H9 (cell line): ENCODE measurements at places on chromosomes 2 and 18. TPM values are rescaled to one million over a fixed set of nuclear protein-coding genes. Genes with fewer than 3 reads are reported as not detected.

The CDK5R2 gene
- 0.11 and 0.26 TPM in 2 replicates for total RNA-seq

DNA sequence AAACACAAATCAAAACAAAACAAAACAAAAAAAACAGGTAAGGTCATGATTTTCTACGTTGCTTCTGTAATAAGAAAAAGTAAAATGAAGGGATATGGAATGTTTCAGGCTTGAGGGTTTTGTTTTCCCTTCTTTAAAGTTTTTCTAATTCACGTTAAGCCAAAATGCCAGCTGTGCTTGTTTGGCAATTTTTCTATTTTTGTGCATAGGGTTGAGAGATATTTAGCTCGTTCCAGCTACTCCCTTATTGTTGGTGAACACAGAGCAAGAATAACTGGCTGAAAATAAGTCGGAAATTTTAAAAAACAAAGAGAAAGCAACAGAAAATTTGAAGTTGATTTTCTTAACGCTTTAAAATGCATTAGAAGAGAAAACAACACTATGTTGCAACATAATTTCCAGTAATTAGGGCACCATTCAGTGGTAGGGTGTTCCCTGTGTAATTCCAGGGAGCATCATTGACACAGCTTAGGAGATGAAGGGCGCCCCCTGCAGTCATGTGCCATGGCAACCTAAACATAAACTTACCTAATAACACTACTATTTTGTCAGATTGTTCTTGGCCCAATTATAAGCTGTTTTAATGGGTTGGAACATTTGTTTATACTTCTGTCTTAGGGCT, 99.5 kb downstream of the DTNA start:
- peak; percentile 63 for DNase-seq

The AQP4 gene
- total RNA-seq, result 0.31 and 0.42 TPM in 2 replicates

DNA sequence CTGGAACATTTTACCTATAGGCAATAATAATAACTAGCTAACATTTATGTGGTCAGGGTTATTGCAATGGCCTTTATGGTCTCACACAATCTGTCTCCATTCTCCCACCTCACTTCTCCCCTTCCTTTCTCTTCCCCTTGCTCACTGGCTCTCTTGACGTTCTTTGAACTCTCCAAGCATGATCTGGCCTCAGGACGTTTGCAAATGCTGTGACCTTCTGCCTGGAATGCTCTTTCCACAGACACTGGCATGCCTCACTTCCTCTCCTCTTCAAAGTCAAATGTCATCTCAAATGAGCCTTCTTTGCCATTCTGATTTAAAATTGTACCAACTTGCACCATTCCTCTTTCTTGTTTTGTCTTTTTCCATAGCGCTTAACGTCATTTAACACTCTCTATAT, 25.3 kb upstream of the GCG start:
- DNase-seq, result peak; percentile 31

- no peak for DNase-seq
These were observed 166.9 kb downstream of the ETAA1 start for GRCh38 chr2:67564076-67564475.

DNA sequence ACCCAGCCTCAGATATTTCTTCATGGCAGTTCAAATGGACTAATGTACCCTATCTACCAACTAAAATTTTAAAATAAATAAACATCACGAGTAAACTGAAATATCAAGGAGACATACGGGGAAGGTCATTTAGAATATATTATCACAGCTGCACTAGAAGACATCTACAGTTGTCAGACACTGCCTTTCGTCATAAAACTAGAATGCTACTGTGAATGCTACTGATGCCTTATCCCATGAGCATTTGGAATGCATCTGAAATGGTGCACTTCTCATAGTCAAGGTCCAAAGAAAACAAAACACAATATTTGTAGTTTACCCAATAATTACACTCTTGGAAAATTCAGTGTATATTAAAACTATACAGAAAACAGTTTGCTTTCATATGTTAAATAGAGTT, 165.2 kb downstream of the MREG start:
- no peak for DNase-seq

- DNase-seq, result no peak
These were observed 72.6 kb upstream of the DOCK10 start for GRCh38 chr2:225114786-225115323.

DNA sequence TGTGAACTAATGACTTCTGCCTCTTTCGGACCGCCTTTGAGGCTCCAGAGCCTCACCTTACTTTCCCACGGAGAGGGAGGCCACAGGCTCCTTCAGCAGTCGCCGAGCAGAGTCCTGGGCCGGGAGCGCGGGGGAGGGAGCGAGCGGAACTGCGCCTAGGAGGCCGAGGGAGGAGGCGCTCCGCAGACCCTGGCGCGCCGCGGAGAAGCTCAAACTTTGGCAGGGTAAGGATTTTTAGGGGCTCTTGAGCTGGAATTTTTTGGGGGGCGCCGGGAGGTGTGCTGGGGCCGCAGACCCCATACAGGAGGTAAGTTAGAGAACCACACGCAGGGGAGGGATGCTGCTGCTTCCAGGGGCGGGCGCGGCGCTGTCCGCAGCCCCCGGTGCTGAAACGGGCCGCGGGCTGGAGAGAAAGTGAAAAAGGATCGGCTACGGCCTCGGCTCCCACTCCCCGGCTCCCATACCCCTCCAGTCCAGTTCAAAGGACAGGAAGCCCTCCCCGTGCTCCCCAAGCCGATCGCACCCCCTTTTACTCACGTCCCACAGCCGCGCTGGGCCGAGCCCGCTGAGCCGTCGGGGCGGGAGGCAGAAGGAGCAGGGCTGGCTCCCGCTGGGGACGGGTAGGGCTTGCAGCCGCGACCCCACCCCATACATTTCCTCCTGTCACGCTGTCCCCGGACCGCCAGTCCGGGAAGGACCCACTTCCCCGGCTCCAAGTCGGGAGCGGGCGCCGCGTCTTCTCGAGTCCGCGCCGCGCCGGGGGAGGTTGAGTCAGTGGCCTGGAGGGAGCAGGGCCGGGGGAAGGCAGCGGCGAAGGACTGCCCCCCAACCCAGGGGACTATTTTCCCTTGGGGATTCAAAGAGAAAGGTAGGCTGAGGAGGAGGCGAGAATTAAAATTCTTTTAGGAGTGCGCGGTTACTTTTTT, at the start of gene CNGA3:
Gene CNGA3, plus strand, starts transcription at position 146 of the 926 bp plus-strand sequence. CDS start 23,520 bp downstream, outside the sequence.
- DNase-seq, result peak; percentile 65

- DNase-seq, result no peak
These were observed 789.6 kb downstream of the RNF144A start for GRCh38 chr2:7706791-7707190.

The SPP2 gene
- not detected in 2 replicates for total RNA-seq

DNA sequence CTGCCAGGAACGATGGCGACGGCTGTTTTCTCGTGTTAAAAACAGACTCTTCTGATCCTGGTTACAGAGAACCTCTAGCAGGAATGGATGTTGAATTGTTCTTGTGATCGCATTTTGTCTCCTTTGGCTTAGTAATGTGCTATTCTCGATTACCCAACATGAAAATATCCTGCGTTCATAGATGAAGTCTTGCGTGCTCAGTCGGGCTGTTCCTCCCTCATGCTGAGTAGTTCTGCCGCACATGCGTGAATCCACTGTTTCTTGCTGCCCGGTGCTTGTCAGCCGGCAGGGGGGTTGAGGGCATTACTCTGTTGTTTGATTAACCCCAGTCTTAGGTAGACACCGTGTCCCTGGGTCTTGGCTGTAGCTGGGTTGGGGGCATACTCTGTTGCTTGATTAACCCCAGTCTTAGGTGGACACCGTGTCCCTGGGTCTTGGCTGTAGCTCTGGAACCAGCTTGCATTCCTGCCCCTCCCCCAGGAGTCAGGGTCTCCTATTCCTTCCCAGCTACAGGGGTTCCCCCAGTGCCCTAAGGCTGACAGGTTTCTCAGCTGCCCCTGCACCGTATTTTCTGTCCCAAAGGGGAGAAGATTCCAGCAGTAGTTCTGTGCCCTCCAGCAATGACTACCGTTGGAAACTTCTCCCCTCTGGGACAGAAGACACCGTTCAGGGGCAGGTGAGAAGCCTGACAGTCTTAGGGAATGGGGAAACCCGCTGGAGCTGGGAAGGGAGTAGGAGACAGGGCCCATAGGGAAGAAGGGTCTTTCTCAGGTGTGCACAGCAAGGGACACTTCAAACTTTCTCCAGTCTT, 22.1 kb upstream of the ASB1 start:
- no peak for DNase-seq

GRCh38 chr2:232592772-232593395, 40.5 kb upstream of the EFHD1 start:
- no peak for DNase-seq

GRCh38 chr2:157107877-157108276, 149.6 kb upstream of the GALNT5 start:
- DNase-seq, result no peak

The PJVK gene
- total RNA-seq, result 4.0 and 4.7 TPM in 2 replicates
